ENCODE measurements at places on chromosomes 16 and 17. TPM values are rescaled to one million over a fixed set of nuclear protein-coding genes. Genes with fewer than 3 reads are reported as not detected.

GRCh38 chr17:13073018-13073417 is 55.2 kb upstream of the ELAC2 start:
- DNase-seq = no peak

DNA sequence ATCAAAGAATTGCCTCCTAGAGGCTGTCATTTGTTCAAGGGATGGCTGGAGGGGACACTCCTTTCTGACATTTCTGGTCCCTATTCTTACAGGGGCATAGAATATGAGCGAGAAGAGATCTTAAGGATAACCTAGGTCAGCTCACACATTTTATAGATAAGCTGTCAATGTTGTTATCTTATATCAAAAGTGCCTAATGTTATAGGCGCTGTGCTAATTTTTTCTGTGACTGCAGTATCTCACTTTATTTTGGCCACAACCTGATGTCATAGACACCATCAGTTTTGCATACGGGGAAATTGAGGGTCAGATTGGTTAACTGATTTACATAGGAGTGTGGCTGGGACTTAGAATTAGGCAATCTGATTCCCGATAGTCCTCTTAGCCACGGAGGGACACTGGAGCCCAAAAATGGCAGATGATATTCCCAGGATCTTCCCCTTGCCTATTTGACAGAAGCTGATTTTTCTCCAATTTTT is 1.2 kb downstream of the CPD start:
- no peak for DNase-seq

Gene FAM20A
- total RNA-seq = 0.10 TPM

Gene TERF2IP
- 27.9 TPM for total RNA-seq

Gene EVPLL
- not detected for total RNA-seq

Gene TLCD2
- 0.98 TPM for total RNA-seq
